Smooth muscle cell of the pulmonary artery (primary cell): ENCODE measurements at places on chromosomes 11 and 22. TPM values are rescaled to one million over a fixed set of nuclear protein-coding genes. Genes with fewer than 3 reads are reported as not detected.

NCR3LG1 gene
- 3.5 and 8.4 TPM in 2 replicates for total RNA-seq

PGA4 gene
- 2.5 TPM in 1 of 2 replicates, not detected in the other for total RNA-seq

CLDN5 gene
- total RNA-seq: 0.26 and 0.86 TPM in 2 replicates

OR9I1 gene
- total RNA-seq: not detected in 2 replicates

MRGPRE gene
- 0.20 TPM in 1 of 2 replicates, not detected in the other for total RNA-seq

OR10D3 gene
- total RNA-seq: not detected in 2 replicates

DNAJB7 gene
- total RNA-seq: not detected in 2 replicates

SREBF2 gene
- 82.1 and 123 TPM in 2 replicates for total RNA-seq

GAB4 gene
- total RNA-seq: not detected in 2 replicates

SART1 gene
- total RNA-seq: 28.2 and 31.3 TPM in 2 replicates

RIMBP3B gene
- total RNA-seq: 0.20 and 0.23 TPM in 2 replicates

BTBD18 gene
- total RNA-seq: not detected in 2 replicates

OR8G1 gene
- total RNA-seq: not detected in 2 replicates

C22orf31 gene
- not detected in 2 replicates for total RNA-seq

DDI1 gene
- total RNA-seq: not detected in 2 replicates

STK33 gene
- 0.65 and 2.4 TPM in 2 replicates for total RNA-seq

KCNQ1OT1 gene
- 3.9 and 4.8 TPM in 2 replicates for total RNA-seq

ZNF280B gene
- 0.13 and 0.30 TPM in 2 replicates for total RNA-seq

CCDC134 gene
- total RNA-seq: 8.0 and 8.1 TPM in 2 replicates
